ENCODE measurements at places on chromosomes 16 and 17.
A peak's percentile ranks its signal among the peaks of the same experiment; 100 is the strongest.

GRCh38 chr17:57817299-57817698, 32.5 kb downstream of the MRPS23 start:
- H3K27ac ChIP-seq: no peak overlapping the region
- no peak for DNase-seq
- H3K4me3 ChIP-seq: no peak overlapping the region
- no peaks in the 10 kb centered on the region for H3K36me3 ChIP-seq

DNA sequence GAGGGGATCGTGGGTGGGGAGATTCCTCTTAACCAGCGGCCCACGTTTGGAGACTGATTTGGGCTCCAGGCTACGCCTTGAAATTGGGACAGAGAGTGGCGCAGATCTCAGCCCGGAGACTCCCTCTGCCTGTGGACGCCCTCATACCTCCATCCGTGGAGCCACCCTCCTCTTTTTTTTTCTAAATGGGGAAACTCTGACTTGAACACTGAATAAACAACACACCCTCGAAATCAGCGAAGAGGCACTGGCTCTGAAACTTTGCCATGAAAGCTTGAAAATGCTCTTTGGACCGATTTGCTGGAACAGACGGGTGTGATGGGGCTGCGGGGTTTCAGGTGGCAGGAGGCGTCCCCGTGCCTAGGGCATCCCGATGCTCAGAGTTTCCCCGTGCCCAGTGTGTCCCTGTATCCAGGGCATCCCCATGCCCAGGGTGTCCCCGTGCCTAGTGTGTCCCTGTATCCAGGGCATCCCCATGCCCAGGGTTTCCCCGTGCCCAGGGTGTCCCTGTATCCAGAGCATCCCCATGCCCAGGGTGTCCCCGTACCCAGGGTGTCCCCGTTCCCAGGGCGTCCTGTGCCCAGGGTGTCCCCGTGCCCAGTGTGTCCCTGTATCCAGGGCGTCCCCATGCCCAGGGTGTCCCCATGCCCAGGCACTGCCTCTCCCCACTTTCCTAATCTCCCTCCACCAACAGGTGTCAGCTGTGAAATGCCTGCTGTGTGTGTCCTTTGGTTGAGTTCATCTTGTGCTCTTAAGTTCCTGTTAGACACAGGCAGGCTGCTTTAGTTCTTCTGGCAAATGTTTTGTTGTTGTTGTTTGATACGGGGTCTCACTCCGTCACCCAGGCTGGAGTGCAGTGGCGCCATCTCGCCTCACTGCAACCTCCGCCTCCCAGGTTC, 187.0 kb downstream of the SEC14L1 start:
- no peak for DNase-seq
- H3K36me3 ChIP-seq: no peaks in the 10 kb centered on the region
- H3K4me1 ChIP-seq: no peaks in the 10 kb centered on the region
- no peak overlapping the region for H3K4me3 ChIP-seq
- no peak overlapping the region for H3K27ac ChIP-seq

DNA sequence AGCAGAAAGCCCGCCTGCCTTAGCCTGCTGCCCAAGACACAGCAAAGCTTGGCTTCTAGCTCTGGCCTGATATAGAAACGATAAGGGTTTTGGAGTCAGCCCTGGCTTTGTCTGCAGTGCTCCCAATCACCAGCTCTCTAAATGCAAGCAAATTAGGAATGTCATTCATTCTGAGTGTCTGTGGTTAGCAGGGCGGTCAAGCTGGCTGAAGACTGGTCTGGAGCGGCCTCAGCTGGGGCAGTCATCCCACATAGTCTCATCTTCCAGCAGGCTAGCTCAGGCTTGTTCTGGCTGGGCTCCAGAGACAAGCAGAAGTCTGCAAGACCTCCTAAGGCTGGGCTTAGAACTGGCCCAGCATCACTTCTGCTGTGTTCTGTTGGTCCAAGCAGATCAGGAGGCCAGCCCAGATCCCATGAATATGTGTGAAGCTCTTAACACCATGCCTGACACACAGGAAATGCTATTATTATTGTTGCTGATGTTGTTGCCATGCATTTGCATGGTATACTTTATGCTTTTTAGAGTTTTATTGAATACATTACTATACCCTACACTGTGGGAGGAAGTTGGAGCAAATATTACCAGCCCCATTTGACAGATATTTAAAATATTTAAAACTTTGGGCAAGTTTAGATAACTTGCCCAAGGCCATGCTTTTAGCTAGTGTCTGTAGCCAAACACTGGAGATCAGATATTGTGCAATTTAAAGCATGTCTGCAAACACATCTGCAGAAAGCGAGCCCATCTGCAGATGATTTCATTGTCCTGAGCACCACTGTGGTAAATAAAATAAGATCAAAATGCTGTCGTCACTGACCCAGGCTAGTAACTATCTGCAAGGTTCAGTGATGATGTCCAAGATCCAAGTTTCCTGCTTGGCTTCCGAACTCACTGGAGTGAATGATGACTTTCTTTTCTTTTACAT, 24.8 kb downstream of the TMC7 start:
- H3K27ac ChIP-seq: no peak overlapping the region
- H3K27me3 ChIP-seq: no peaks in the 10 kb centered on the region
- H3K4me3 ChIP-seq: no peak overlapping the region
- H3K36me3 ChIP-seq: no peaks in the 10 kb centered on the region
- H3K4me1 ChIP-seq: no peaks in the 10 kb centered on the region

GRCh38 chr17:30590081-30590733, 113.0 kb downstream of the GOSR1 start:
- no peak overlapping the region for H3K27ac ChIP-seq
- H3K4me1 ChIP-seq: no peaks in the 10 kb centered on the region
- H3K36me3 ChIP-seq: no peaks in the 10 kb centered on the region
- H3K4me3 ChIP-seq: no peak overlapping the region

GRCh38 chr17:881778-882177, 97.8 kb downstream of the NXN start:
- H3K36me3 ChIP-seq: no peaks in the 10 kb centered on the region
- no peaks in the 10 kb centered on the region for H3K27me3 ChIP-seq
- no peak overlapping the region for H3K4me3 ChIP-seq

- no peaks in the 10 kb centered on the region for H3K27me3 ChIP-seq
- H3K36me3 ChIP-seq: peaks cover 3% of the 10 kb centered on the region
- no peaks in the 10 kb centered on the region for H3K4me1 ChIP-seq
- no peak for DNase-seq
Measured at GRCh38 chr17:81819708-81820107, 13.4 kb downstream of the MCRIP1 start.

GRCh38 chr17:62714016-62714777, 86.7 kb downstream of the MRC2 start:
- DNase-seq: no peak
- peaks cover 3% of the 10 kb centered on the region for H3K4me1 ChIP-seq
- no peak overlapping the region for H3K27ac ChIP-seq
- H3K4me3 ChIP-seq: no peak overlapping the region
- no peaks in the 10 kb centered on the region for H3K36me3 ChIP-seq

GRCh38 chr17:36869856-36870719, 67.2 kb upstream of the LHX1 start:
- no peak overlapping the region for H3K4me3 ChIP-seq
- no peaks in the 10 kb centered on the region for H3K36me3 ChIP-seq

- H3K27me3 ChIP-seq: no peaks in the 10 kb centered on the region
- no peak overlapping the region for H3K4me3 ChIP-seq
- no peaks in the 10 kb centered on the region for H3K4me1 ChIP-seq
- peak; percentile 93 for DNase-seq
Measured at GRCh38 chr16:56643080-56643778, 4.8 kb downstream of the MT1A start.

GRCh38 chr16:28975158-28975599, 601 bp downstream of the SPNS1 start:
- H3K4me3 ChIP-seq: peak overlapping the region; percentile 61
- no peak for DNase-seq
- H3K4me1 ChIP-seq: no peaks in the 10 kb centered on the region

DNA sequence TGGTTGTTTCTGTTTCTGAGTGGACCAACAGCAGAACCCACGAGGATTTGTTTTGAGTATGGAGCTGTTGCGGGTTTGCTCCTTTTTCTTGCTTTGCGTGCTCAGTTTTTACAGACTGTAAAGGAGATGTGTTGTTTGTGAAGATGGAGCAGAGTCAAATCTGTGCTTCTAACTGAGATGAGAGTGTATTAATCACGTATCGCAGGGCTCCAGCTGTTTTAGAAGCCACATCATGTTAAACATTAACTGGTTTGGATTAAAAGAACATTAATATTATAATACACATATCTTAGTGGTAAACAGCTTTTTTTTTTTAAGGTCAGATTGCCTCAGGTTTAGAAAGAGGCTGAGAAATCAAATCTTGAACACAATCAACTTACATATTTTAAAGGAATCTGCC, 69.4 kb downstream of the YPEL2 start:
- no peaks in the 10 kb centered on the region for H3K27me3 ChIP-seq
- no peak overlapping the region for H3K4me3 ChIP-seq

DNA sequence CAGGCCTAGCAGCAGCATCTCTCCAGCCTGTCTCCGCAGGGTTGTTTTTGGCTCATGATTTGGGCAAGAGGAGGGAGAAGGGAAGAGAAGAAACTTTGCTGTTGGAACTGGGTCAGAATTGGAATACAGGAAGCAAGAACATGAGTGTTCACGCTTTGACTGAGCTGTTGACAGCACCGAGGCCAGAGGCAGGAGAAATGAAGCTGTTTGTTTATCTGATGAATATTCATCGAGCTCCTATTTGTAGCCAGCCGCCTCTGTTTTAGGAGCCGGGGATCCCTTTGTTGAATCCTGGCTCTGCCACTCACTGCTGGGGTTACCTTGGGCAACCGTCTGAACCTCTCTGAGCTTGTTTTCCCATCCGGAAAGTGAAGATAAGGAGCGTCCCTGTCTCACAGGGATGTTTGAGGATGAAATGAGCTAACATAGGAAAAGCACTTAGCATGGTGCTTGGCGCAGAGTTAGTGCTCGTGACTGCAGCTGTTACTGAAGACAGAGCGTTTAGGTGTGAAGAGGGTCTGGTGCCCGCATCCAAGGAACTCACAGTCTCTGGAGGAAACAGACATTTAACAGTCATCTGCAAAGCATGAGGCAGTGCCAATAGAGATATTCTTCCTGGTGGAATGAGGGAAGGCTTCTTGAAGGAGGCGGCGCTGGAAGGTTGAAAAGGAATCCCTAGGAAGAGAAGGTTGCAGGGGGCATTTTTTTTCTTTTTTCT, 29.2 kb downstream of the RAP1GAP2 start:
- H3K27me3 ChIP-seq: no peaks in the 10 kb centered on the region
- H3K36me3 ChIP-seq: no peaks in the 10 kb centered on the region
- H3K27ac ChIP-seq: no peak overlapping the region
- no peak for DNase-seq
- H3K4me3 ChIP-seq: no peak overlapping the region

DNA sequence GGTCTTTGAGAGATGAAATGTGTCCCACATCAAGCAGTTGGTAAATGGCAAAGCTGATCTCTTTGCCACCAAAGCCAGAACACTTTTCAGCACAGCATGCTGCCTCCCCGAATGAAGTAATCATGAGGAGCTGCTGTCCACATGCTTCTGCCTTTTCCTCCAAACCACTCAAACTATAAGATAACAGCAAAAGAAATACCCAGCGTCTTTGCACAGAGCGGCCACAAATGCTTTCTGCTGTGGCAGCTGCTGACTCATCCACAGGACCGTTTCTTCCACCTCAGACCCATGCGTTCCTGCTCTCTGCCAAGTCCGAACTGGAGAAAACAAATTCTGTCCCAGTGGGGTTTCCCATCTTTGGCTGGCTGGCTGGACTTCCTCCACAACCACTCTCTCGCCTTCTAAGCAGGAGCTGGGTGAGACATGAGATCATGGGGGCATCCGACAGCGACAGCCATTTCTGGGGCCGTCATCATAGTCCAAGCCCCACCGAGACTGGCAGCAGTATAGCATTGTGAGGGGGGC, 27.1 kb downstream of the TBC1D3B start:
- H3K4me1 ChIP-seq: no peaks in the 10 kb centered on the region
- peak; percentile 87 for DNase-seq
- no peak overlapping the region for H3K4me3 ChIP-seq
- H3K36me3 ChIP-seq: no peaks in the 10 kb centered on the region
- no peaks in the 10 kb centered on the region for H3K27me3 ChIP-seq

- no peaks in the 10 kb centered on the region for H3K36me3 ChIP-seq
- H3K27ac ChIP-seq: no peak overlapping the region
- no peaks in the 10 kb centered on the region for H3K4me1 ChIP-seq
- DNase-seq: no peak
- H3K27me3 ChIP-seq: no peaks in the 10 kb centered on the region
Measured at GRCh38 chr16:1002399-1003166, 21.0 kb downstream of the SOX8 start.

- H3K27ac ChIP-seq: no peak overlapping the region
- H3K27me3 ChIP-seq: no peaks in the 10 kb centered on the region
- no peaks in the 10 kb centered on the region for H3K4me1 ChIP-seq
- H3K4me3 ChIP-seq: no peak overlapping the region
- no peaks in the 10 kb centered on the region for H3K36me3 ChIP-seq
Measured at GRCh38 chr16:86531191-86531545, 20.8 kb downstream of the FOXF1 start.

GRCh38 chr16:12920739-12921138, 19.3 kb downstream of the SHISA9 start:
- H3K4me3 ChIP-seq: no peak overlapping the region
- H3K36me3 ChIP-seq: no peaks in the 10 kb centered on the region
- H3K4me1 ChIP-seq: no peaks in the 10 kb centered on the region
- no peaks in the 10 kb centered on the region for H3K27me3 ChIP-seq
- no peak for DNase-seq

- no peak overlapping the region for H3K27ac ChIP-seq
- H3K36me3 ChIP-seq: no peaks in the 10 kb centered on the region
- DNase-seq: no peak
- no peaks in the 10 kb centered on the region for H3K4me1 ChIP-seq
Measured at GRCh38 chr17:38543403-38544174, 62.2 kb downstream of the SRCIN1 start.

DNA sequence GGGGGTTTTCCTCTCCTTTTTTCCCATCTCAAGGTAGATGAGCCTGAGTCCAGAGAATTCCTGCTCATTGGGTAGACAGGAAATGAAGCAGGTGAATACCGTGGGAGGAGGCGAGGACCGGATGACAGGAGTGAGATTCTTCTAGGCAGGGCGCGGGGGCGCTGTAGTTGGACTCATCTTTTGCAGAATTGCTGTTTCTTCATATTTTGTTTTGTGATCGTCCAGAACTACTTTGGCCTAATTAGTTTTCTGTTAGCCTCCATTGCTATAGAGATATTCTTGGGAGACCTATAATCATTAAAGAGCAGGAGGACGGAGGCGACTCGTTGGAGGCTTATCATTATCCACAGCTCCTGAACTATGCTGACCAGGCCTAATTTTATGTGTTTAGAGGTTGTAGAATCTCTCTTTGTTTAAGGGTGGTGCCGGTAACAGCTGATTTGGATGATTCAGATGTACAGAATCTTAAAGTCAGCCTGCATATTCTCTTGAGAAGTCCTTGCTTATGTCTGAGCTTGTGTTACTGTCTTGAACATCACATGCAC, 650 bp downstream of the ATP6V0A1 start:
- DNase-seq: peak; percentile 59
- peaks cover 7% of the 10 kb centered on the region for H3K4me1 ChIP-seq
- peak overlapping the region; percentile 65 for H3K4me3 ChIP-seq
- H3K27me3 ChIP-seq: no peaks in the 10 kb centered on the region

GRCh38 chr16:82229800-82230619, 60.0 kb upstream of the MPHOSPH6 start:
- no peaks in the 10 kb centered on the region for H3K4me1 ChIP-seq
- H3K27me3 ChIP-seq: no peaks in the 10 kb centered on the region
- H3K27ac ChIP-seq: no peak overlapping the region
- no peak for DNase-seq
- H3K4me3 ChIP-seq: no peak overlapping the region

- H3K27ac ChIP-seq: no peak overlapping the region
- DNase-seq: no peak
- no peaks in the 10 kb centered on the region for H3K4me1 ChIP-seq
- H3K36me3 ChIP-seq: no peaks in the 10 kb centered on the region
- no peaks in the 10 kb centered on the region for H3K27me3 ChIP-seq
Measured at GRCh38 chr16:24427840-24428239, 111.5 kb upstream of the RBBP6 start.

- no peaks in the 10 kb centered on the region for H3K27me3 ChIP-seq
- no peaks in the 10 kb centered on the region for H3K4me1 ChIP-seq
- no peak for DNase-seq
- no peaks in the 10 kb centered on the region for H3K36me3 ChIP-seq
Measured at GRCh38 chr17:54255696-54256095, 433.0 kb downstream of the KIF2B start.
